ENCODE measurements at places on chromosomes 5 and 9.

- DNase-seq: no peak
Observed at GRCh38 chr5:40618926-40619325, 60.8 kb upstream of the PTGER4 start.

DNA sequence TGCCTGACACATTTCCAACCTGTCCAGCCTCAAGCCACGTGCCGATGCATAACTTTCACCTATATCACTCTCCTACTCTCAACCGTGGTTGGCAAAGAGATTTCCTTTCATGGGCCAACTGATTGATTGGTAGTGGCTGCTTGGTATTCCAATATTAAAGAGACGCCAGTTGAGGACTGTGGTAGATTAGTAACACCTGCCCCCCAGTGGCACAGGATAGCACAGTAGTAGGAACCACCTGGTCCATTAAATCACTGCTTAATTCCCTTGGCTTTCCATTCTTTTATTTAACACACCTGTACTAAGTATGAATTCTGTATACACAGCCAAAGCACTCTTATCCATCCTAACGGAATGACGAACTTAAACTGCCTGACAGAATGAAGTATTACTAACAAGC lies 19.1 kb upstream of the FOXB2 start:
- DNase-seq: no peak

- no peak for DNase-seq
Observed at GRCh38 chr9:136525207-136525606, 20.6 kb downstream of the NOTCH1 start.

- DNase-seq: no peak
Observed at GRCh38 chr9:92308893-92309292, 15.4 kb upstream of the IARS1 start.

GRCh38 chr5:124463851-124464250 lies 282.6 kb downstream of the ZNF608 start:
- DNase-seq: no peak

DNA sequence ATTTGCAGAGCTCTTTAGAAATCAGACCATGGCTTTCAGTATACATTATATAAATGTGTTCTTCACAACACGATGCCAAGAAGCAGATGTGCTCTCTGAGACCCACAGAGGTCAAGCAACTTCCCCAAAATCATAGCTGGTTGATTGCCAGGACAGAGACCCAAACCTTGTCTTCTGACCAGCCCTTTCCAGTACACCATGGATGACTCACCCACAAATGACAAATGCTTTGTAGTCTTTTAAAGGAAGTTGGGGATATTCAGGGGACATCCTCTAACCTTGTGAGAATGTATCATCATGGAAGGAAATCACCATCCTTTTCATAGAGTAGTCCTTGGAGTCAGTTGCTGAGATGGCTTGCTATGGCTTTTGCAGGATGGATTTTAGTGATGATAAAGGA lies 30.1 kb downstream of the ZNF462 start:
- no peak for DNase-seq

DNA sequence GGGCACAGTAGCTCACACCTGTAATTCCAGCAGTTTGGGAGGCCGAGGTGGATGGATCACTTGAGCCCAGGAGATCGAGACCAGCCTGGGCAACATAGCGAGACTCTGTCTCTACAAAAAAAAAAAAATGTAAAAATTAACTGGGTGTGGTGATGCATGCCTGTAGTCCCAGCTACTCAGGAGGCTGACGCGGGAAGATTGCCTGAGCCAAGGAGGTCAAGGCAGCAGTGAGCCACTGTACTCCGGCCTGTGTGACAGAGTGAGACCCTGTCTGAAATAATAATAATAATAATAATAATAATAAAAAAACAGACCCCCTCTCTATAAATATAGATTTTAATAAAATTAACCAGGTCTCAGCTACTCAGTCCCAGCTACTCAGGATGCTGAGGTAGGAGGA lies 179.7 kb downstream of the AOPEP start:
- no peak for DNase-seq

- DNase-seq: no peak
Observed at GRCh38 chr5:180865981-180866695, 5.1 kb upstream of the ZFP62 start.

DNA sequence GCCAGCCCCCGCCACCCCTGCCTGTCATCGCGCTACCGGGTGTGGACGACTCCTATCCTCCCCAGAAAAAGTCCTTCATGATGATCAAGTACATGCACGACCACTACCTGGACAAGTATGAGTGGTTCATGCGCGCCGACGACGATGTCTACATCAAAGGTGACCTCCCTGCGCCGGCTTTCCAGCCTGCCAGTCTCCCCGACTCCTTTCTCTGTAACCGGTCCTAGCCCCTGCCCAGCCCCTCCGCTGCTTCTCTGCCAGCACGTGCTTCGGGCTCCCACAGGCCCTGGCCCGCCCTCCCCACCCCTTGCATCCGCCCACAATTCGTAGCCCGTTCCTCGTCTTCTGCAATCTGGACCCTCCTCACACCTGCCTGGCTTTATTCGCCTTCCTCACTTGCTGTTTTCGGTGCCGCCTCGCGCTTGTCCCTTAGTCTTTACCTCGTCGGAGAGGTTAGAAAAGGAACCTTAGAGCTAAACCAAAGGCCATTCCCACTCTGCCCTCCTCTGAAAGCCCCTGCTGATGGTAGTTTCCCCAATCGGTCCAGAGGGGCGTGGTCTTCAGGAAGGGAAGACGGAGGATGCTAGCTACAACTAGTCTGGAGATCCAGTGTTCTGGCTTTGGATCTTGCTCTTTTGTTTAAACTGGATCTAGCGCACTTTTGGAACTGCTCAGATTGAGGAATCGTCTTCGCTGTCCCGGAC lies 1.4 kb downstream of the CHSY3 start:
- DNase-seq: no peak

GRCh38 chr5:155270725-155271124 lies 257.2 kb downstream of the KIF4B start:
- DNase-seq: no peak

- DNase-seq: no peak
Observed at GRCh38 chr5:102798104-102798785, 43.1 kb downstream of the PAM start.
